ENCODE measurements at places on chromosomes 11 and 22.

- no peak for DNase-seq
Observed at GRCh38 chr11:116052603-116053547, 548.7 kb upstream of the CADM1 start.

GRCh38 chr11:25271301-25271700, 774.4 kb downstream of the LUZP2 start:
- no peak for DNase-seq

DNA sequence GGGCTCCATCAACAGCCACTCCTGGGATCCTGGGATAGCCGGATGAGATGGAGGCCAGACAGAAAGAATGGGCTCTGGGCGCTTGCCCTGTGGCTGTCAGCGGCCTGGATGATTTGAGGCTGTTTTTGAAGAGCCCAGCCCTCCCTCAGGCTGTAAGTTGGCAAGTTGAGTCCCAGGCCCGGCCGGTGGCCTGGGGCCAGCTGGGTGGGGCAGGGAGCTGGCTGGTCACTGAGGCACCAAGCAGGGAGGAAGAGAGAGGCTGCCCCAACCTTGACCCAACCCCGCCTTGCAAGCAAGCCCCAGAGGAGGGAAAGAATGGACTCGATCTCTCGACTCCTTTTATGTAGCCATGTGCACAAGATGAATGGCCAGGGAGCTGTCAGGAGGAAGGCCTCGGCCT, 34.9 kb downstream of the RIBC2 start:
- DNase-seq = no peak

- DNase-seq = no peak
Observed at GRCh38 chr11:39772525-39773137, 1686.8 kb downstream of the LRRC4C start.

DNA sequence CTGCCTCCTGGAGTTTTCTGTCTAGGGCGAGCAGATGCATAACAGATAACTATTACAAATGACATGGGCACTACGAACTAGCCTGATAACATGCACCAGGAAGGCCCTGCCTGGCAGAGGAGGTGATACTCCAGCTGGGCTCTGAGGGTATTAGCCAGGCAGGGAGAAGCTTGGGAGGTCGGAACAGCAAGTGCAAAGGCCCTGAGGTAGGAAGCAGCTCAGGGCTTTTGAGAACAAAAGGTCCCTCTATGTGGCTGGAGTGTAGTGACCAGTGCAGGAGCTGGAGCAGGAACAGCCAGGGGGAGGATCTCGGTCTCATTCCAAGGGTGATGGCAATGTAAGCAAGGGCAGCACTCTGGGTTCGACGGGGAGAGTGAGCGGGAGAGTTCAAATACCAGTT, 61.6 kb upstream of the TCF20 start:
- DNase-seq = no peak

- DNase-seq = no peak
Observed at GRCh38 chr11:12189543-12190235, 79.3 kb downstream of the MICAL2 start.

GRCh38 chr11:72226701-72227100, 2.1 kb downstream of the INPPL1 start:
- DNase-seq = no peak

GRCh38 chr11:94302776-94303175, 1.6 kb upstream of the IZUMO1R start:
- no peak for DNase-seq

GRCh38 chr22:48834404-48834803, 993.3 kb downstream of the BRD1 start:
- no peak for DNase-seq

GRCh38 chr22:41979423-41980250, 10.4 kb downstream of the SEPTIN3 start:
- DNase-seq = no peak

- no peak for DNase-seq
Observed at GRCh38 chr11:112388496-112388895, 127.8 kb upstream of the PLET1 start.

- DNase-seq = no peak
Observed at GRCh38 chr11:133659538-133660201, 127.4 kb upstream of the OPCML start.

GRCh38 chr11:114228435-114229411, 67.5 kb upstream of the NNMT start:
- DNase-seq = no peak

DNA sequence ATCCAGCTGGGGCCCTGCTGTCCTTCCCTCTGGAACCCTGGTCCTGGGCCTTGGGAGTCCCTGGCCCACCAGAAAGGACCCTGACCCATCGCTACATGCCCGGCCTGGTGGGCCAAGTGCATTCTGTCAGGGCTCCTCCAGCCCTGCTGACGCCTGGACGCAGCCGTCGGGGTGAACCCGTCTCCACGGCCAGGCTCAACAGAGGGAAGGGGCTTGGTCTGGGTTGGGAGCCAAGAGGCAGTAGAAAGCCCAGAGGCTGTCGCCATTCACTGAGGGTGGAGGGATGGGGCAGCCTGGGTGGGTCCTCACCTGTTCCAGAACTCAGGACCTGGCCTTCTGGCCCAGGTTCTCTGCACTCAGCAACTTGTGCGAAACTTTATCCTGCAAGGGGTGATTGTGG, 39.0 kb downstream of the TOLLIP start:
- DNase-seq = no peak

DNA sequence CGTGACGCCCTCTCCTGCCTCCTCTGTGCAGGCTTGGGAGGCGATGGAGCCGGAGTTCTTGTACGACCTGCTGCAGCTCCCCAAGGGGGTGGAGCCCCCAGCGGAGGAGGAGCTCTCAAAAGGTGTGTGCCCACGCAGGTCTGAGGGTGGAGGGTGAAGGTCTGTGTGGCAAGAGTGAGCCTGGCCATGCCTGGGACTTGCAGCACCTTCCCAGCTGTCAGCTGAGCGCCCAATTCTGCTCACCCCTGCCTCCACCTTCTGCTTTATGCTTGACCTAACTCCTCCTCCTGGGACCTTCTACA, 2.5 kb downstream of the PARVG start:
- no peak for DNase-seq

- no peak for DNase-seq
Observed at GRCh38 chr11:75341612-75342011, 9.8 kb downstream of the ARRB1 start.

DNA sequence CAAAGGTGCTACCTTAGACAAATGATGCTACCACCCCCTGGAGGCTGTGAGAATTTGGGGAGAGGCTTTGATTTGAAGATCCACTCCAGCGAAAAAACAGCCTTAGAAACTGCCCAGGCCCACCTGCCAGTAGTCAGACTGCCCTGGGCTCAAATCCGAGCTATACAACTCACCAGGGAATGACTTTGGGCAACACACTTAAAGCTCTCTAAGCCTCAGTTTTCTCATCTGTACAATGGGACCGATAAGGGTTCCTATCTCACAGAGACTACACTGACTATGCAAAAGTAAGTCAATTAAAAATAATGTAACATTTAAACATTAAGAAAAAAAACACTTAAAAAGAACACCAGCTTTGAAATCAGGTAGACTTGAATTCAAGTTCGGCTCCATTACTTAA, 19.9 kb downstream of the VWCE start:
- DNase-seq = no peak

GRCh38 chr22:43616645-43617044, 195.5 kb downstream of the EFCAB6 start:
- DNase-seq = no peak

- DNase-seq = peak; percentile 40
Observed at GRCh38 chr11:123430721-123431497, 840 bp downstream of the GRAMD1B start.

- no peak for DNase-seq
Observed at GRCh38 chr22:41524251-41524661, 20.0 kb downstream of the POLR3H start.

DNA sequence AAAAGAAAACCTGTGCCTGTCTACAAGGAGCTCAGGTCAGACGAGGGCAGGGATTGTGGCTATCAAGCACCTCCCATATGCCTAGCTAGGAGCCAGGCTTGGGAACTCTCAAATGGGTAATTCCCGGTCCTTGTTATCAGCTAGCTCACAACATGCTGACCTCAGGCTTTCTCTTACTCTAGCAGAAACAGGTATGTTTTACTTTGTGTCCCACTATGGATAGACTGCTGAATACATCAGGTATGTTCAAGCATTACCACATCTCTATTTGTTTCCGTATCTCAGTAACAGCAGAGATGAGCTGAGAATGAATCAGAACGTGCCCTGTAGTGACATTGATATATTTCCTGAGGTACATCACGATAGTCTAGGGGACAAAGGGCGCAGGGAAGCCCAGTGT, 29.4 kb downstream of the SHISA8 start:
- no peak for DNase-seq

DNA sequence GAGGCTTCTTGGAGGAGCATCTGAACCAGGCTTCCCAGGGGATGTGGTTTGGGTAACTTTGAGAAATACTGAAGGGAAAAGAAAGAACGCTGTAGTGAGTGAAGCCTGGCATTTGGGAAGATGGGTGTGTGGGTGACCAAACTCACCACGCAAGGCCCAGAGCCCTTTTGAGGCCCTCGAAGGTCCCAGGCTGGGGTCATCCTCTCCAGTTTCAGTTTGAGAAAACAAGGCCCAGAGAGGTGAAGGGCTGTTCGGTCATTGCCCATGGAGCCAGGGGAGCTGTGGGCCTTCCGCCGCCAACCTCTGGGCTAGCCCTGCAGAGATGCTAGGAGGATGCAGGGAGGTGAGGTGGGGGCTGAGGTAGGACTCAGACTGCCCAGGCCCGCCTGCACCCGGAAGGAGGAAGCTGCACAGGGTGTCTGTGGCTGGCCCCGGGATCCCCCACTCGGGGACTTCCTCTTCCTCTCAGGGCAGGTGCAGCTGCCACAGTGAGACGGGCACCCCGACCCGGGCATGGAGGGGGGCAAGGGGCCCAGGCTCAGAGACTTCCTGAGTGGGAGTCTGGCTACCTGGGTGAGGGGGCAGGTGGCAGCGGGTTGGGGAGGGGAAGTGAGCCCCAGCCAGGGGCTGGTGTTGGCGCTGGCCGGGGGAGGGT, at the start of gene CCDC88B:
CCDC88B (plus strand) TSS at position 451 of the 655 bp plus-strand sequence; CDS start at position 514, 63 bp downstream.
- no peak for DNase-seq

GRCh38 chr11:58006940-58007339, 16.7 kb upstream of the OR9Q1 start:
- no peak for DNase-seq

- no peak for DNase-seq
Observed at GRCh38 chr11:61138935-61139334, 22.3 kb downstream of the VPS37C start.

GRCh38 chr11:45917286-45917622, 423 bp downstream of the PEX16 start:
- DNase-seq = no peak

DNA sequence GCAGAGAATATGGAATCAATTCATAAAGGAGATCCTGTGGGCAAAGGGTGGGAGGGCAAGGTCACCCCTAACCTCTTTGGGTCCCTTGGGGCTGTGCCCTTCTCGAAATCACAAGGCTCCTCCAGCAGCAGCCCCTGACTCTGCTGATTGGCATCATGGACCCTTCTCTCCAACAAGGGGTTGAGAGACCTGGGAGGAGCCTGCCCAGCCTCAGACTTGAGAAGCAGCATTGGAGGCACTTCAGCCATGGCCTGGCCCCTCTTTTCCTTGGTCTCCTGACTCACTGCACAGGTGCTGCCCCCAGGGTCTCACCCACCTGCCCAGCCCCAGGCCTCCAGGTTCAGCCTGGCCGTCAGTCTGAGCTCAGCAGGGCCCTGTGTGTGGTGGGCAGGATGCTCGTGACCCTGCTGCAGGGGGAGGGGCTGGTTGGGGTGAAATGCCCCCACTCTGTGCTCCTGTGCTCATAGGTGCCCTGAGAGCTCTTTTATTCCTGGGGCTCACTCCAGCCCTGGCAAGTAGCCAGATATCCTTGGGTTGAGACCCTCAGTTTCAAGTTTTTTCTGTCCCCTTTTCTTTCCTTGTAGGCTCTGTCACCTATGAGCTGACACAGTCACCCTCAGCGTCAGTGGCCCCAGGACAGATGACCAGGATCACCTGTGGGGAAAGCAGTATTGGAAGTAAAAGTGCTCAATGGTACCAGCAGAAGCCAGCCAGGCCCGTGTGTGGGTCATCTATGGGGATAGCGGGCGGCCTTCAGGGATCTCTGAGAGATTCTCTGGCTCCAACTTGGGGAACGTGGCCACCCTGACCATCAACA, 110.8 kb downstream of the GGTLC2 start:
- no peak for DNase-seq

GRCh38 chr22:47445716-47446290, 683.4 kb downstream of the TBC1D22A start:
- no peak for DNase-seq

DNA sequence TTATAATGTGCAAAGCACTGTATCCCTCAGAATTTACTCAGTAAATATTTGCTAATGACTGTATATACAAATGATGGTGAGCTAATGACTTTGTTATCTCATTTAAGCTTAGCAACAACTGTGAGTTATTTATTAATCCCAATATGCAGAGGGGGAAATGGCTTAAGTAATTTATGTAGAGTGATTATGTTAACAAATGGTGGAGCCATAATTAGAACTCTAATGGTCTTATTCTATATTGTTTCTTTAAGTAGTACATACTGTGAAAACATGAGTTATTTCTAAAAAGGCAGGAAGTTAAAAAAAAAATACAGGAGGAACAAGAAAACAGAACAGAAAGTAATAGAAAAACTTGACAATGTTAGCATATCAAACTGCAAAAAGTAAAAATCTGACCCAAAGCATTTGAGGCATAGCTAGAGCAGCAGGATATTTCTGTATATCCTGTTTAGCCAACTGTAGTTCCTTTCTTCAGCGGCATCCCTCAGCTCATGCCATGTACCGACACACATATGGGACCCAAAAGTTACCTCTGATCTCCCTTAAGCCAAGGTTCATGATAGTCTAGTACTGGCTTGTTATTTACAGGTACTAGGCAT, 94.2 kb downstream of the FCHSD2 start:
- no peak for DNase-seq

- no peak for DNase-seq
Observed at GRCh38 chr11:119092880-119093842, 8.5 kb downstream of the HMBS start.

GRCh38 chr11:34492806-34493414, 20.7 kb downstream of the ELF5 start:
- DNase-seq = peak; percentile 56

DNA sequence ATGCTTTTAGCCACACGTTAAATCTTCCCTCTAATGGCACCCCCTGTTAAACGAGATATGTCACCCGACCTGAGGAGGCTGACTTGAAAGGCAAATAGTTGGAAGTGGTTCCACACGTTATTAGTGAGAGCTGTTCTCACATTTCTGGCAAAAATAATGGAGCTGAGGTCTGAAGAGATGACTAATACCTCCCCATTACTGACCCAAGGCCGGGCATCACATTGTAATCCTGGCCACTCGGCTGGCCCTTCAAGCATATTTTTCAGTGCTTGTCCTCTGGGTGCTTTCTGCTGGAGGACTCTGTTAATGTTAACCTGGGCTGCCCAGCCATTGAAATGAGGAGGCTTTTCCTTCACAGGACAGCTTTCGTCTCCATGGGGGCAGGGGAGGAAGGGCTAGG, 260.0 kb upstream of the CADM1 start:
- DNase-seq = no peak

Measured in NCI-H460 (cell line).